ENCODE measurements at places on chromosomes 3 and 15. TPM values are rescaled to one million over a fixed set of nuclear protein-coding genes. Genes with fewer than 3 reads are reported as not detected.

Gene PPP4R2
- 19.2 TPM for polyA plus RNA-seq

Gene ATP10A
- polyA plus RNA-seq = 0.79 TPM

Gene MORC1
- polyA plus RNA-seq = not detected

Gene OIP5
- 0.75 TPM for polyA plus RNA-seq

Gene RPUSD2
- 5.4 TPM for polyA plus RNA-seq

Gene CYP1A2
- polyA plus RNA-seq = not detected

Gene CCRL2
- polyA plus RNA-seq = 5.4 TPM

Gene GOLGA6B
- polyA plus RNA-seq = not detected

Gene SERPINI2
- 0.33 TPM for polyA plus RNA-seq

Gene ALPK3
- 0.62 TPM for polyA plus RNA-seq

Gene ATP8B4
- 8.7 TPM for polyA plus RNA-seq

Gene DHFR2
- polyA plus RNA-seq = 7.8 TPM

Gene THSD4
- polyA plus RNA-seq = 3.6 TPM

Gene ANKUB1
- not detected for polyA plus RNA-seq
